Sigmoid colon (tissue), 7 donors: ENCODE measurements at places on chromosomes 6 and 20. TPM values are rescaled to one million over a fixed set of nuclear protein-coding genes. Genes with fewer than 3 reads are reported as not detected.

The FAXC gene
- 23.1 TPM for total RNA-seq

The TRIM10 gene
- not detected for total RNA-seq

The PRR18 gene
- 0.41 TPM for total RNA-seq

The OTOR gene
- total RNA-seq, result not detected

The HLA-DMA gene
- total RNA-seq, result 16.3 TPM

The RIPK1 gene
- total RNA-seq, result 25.7 TPM

The PROKR2 gene
- not detected for total RNA-seq

The SLC35F1 gene
- 3.8 TPM for total RNA-seq

The BPIFB4 gene
- total RNA-seq, result not detected

The DNMT3B gene
- total RNA-seq, result 0.54 TPM

- H3K27me3 ChIP-seq, result peaks cover 8% of the 10 kb centered on the region
- no peak overlapping the region for H3K27ac ChIP-seq
- no peak overlapping the region for H3K4me3 ChIP-seq
- no peak for DNase-seq
These were observed 5.3 kb upstream of the CABLES2 start for GRCh38 chr20:62412194-62413024.

- no peaks in the 10 kb centered on the region for H3K4me1 ChIP-seq
- H3K27me3 ChIP-seq, result no peaks in the 10 kb centered on the region
- H3K36me3 ChIP-seq, result no peaks in the 10 kb centered on the region
- H3K27ac ChIP-seq, result peak overlapping the region; percentile 42
These were observed 37.7 kb downstream of the ARHGAP18 start for GRCh38 chr6:129672341-129672682.

DNA sequence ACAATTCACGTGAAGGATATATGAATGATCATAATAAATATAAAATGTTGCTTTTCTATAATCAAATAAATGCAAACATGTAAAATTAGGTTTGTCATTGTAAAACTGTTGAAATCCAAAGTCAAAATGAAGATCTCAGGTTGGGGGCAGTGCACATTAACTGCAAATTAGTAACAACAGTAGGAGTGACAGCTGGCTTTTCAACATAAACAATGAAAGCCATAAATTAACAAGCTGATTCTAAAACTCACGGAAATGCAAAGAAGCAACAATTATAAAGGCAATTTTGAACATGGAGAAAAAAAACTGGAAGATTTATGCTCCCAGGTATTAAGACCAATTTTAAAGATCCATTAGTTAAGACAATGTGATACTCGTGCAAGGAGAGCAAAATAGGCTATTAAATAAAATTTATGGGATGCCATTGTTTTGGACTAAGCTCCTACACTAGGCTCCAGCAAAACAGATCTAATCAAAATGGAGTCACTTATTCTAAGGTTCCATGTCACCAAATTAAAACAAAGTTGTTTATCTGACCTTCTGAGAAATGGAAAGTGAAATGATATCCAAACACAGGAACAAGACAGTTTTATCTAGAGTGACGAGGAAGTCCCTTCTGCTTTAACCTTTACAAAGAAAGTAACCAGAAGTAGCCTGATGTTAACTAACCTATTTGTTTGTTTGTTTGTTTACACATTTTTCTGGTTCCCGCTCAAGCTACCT lies 770.8 kb downstream of the EPHA7 start:
- no peak overlapping the region for H3K4me3 ChIP-seq
- no peaks in the 10 kb centered on the region for H3K27me3 ChIP-seq
- no peaks in the 10 kb centered on the region for H3K36me3 ChIP-seq
- H3K27ac ChIP-seq, result no peak overlapping the region
- no peak for DNase-seq

- peaks cover 23% of the 10 kb centered on the region for H3K36me3 ChIP-seq
- H3K27me3 ChIP-seq, result no peaks in the 10 kb centered on the region
- peak overlapping the region; percentile 97 for H3K4me3 ChIP-seq
- peak; percentile 88 for DNase-seq
- peak overlapping the region; percentile 99 for H3K27ac ChIP-seq
These were observed 585 bp downstream of the PIM1 start for GRCh38 chr6:37170273-37171200.

DNA sequence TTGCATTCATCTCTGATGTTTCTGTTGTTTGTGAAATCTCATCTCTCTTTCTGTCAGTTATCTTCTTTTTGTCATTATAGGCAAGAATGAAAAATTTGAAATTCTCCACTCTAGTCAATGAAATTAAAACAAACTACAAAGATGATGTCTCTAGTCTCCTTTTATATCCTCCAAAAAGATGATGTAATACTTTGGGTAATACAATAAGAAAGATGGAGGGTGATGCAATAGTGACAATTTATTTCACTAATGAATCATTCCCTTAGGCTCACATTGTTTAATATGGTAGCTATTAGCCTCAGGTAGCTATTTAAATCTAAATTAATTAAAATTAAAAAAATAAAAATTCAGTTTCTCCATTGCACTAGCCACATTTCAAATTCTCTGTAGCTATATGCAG lies 145.4 kb downstream of the UST start:
- no peaks in the 10 kb centered on the region for H3K27me3 ChIP-seq
- H3K27ac ChIP-seq, result no peak overlapping the region
- H3K4me1 ChIP-seq, result peaks cover 31% of the 10 kb centered on the region
- H3K36me3 ChIP-seq, result no peaks in the 10 kb centered on the region
- DNase-seq, result no peak
- H3K4me3 ChIP-seq, result no peak overlapping the region

DNA sequence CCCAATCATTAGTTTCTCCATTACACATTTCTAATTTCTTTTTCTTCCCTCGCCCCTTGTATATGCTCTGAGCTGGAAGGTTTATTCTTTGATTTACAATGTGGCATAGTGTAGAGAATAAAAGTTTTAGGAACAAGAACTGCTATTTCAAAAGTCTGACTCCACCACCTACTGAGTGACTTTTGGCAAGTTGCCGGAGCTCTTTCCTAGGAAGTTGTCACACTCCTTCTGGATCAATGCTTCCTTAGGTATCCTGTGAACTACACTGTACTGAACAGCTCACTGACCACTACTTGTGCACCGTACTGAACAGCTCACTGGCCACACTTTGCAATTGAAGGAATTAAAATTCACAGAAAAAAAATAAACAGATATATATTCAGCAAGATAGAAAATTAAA lies 458.2 kb downstream of the FRK start:
- H3K4me1 ChIP-seq, result no peaks in the 10 kb centered on the region
- H3K27ac ChIP-seq, result no peak overlapping the region
- H3K27me3 ChIP-seq, result no peaks in the 10 kb centered on the region
- H3K4me3 ChIP-seq, result no peak overlapping the region

- no peaks in the 10 kb centered on the region for H3K36me3 ChIP-seq
- no peak overlapping the region for H3K27ac ChIP-seq
- no peaks in the 10 kb centered on the region for H3K4me1 ChIP-seq
- no peak overlapping the region for H3K4me3 ChIP-seq
- no peaks in the 10 kb centered on the region for H3K27me3 ChIP-seq
These were observed 249.8 kb downstream of the HDGFL1 start for GRCh38 chr6:22819209-22819608.

GRCh38 chr6:124535746-124536145 lies 426.5 kb upstream of the RNF217 start:
- no peaks in the 10 kb centered on the region for H3K27me3 ChIP-seq
- no peak for DNase-seq
- H3K4me3 ChIP-seq, result no peak overlapping the region

DNA sequence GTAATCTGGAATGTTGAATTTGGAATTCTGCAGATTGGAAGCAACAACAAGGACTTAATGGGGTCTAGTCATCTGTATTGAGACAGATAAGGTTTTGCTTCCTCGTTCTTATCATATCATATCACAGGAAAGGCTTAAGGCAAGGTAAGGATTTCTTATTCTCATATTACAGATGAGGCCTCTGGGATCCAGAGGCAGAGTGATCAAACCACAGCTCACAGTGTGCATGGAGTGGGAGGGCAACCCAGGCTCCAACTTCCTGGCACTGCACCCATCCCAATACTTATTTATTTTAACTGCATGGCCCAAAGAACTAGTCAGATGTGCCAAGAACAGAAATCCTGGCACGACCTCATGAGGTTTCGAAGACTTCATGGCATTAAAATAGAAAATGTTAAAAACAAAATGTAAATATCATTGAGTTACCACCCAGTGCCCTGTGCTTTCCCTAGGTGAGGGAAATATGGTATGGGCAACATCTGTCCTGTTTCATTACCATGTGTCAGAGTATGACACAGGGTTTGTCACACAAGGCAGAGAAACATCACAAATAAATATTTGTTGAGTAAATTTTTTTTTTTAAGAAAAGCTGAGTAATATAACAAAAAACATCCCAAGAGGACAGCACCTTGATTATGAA lies 191.9 kb downstream of the ISM1 start:
- no peak overlapping the region for H3K4me3 ChIP-seq
- no peaks in the 10 kb centered on the region for H3K36me3 ChIP-seq
- H3K4me1 ChIP-seq, result peaks cover 39% of the 10 kb centered on the region
- DNase-seq, result no peak
- H3K27me3 ChIP-seq, result no peaks in the 10 kb centered on the region
- no peak overlapping the region for H3K27ac ChIP-seq

GRCh38 chr6:136786658-136787057 lies 5.6 kb downstream of the MAP3K5 start:
- H3K36me3 ChIP-seq, result no peaks in the 10 kb centered on the region
- H3K27ac ChIP-seq, result no peak overlapping the region
- DNase-seq, result no peak

GRCh38 chr6:159094444-159095252 lies 49.9 kb upstream of the TAGAP start:
- no peaks in the 10 kb centered on the region for H3K4me1 ChIP-seq
- H3K36me3 ChIP-seq, result no peaks in the 10 kb centered on the region
- H3K27ac ChIP-seq, result no peak overlapping the region

DNA sequence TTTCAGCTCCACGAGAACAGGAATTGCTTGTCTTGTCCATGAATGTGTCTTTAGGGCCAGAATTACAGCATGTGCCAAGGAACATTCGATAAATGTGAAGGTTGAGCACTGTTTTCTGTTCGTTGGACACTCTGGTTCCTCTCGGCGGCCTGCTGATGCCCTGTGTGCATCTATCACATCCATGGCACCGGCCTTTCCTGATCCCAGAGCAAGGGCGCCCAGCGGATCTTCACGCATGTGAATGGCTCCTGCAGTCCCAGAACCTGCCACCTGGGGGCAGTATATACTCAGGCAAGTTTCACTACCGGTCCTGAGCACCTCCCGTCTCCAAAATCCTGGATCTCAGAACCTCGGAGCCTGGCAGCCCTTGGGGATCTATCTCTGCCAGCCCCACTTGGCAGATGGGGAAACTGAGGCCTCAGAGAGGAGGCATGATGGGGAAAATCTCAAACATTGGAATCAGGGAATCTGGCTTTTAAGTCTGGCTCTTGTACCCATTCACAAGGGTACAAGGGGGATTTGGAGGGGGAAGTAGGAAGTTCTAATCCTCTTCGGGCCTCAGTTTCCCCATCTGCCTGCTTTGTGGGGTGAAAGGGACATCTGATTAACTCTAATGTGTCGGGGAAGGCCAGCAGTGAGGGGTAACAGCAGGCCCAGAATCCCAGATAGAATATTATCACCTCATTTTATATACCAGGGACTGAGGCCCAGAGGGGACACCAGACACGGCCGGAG lies 4.3 kb upstream of the CEBPB start:
- no peaks in the 10 kb centered on the region for H3K36me3 ChIP-seq
- no peak overlapping the region for H3K4me3 ChIP-seq
- DNase-seq, result peak; percentile 97
- H3K27me3 ChIP-seq, result no peaks in the 10 kb centered on the region

GRCh38 chr6:128600397-128600951 lies 80.1 kb upstream of the PTPRK start:
- no peaks in the 10 kb centered on the region for H3K36me3 ChIP-seq
- H3K27me3 ChIP-seq, result no peaks in the 10 kb centered on the region
- H3K4me3 ChIP-seq, result no peak overlapping the region
- H3K27ac ChIP-seq, result no peak overlapping the region

DNA sequence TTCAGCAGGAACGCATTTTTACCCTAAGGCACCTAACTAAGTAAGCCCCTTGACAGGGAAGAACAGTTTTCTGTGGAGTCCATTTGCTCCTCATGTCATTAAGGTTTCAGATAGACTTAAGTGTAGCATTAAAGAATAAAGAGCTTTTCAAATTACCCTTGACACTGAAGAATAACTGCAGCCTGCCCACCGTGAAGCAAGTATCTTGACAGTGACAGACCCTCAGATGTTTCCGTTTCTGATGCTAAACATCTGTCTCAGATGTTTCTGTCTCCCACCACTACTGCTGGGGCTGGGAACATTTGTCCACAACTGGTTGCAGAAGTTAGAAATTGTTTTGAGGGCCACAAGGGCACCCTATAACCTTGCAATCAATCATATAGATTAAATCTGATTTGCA lies 50.0 kb downstream of the SNAP25 start:
- H3K4me3 ChIP-seq, result no peak overlapping the region
- H3K4me1 ChIP-seq, result no peaks in the 10 kb centered on the region
- no peak overlapping the region for H3K27ac ChIP-seq
- no peaks in the 10 kb centered on the region for H3K36me3 ChIP-seq
- DNase-seq, result no peak

DNA sequence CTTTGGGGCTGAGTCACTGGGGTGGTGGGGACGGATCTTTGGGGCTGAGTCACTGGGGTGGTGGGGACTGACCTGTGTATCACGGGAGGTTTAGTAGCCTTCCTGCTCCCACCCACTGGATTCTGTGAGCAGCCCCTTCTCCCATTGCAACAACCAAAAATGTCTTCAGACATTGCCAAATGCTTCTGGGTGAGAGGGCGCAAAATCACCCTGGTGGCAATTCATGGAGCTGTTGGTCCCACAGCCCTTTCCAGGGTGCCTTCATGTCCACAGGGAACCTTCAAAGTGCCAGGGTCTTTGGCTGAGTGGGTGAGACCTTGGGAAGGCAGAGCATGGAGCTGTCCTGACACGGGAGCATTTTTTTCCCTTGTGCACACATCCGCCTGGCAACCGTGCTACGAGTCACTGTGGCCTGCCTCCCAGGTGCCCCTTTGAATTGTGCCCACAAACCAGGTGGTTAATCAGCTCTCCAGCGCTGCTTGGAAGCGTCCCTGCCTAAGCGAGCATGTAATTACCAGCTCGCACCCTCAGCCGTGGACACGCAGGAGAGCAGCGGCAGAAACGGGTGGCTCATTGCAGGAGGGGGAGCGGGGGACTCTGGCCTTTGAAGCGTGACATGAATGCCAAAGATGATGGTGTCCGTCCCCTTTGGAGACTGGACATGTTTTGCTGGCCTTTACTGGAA lies 27.4 kb upstream of the APCDD1L start:
- no peaks in the 10 kb centered on the region for H3K27me3 ChIP-seq
- peak; percentile 38 for DNase-seq
- H3K4me1 ChIP-seq, result peaks cover 9% of the 10 kb centered on the region
- H3K4me3 ChIP-seq, result no peak overlapping the region

DNA sequence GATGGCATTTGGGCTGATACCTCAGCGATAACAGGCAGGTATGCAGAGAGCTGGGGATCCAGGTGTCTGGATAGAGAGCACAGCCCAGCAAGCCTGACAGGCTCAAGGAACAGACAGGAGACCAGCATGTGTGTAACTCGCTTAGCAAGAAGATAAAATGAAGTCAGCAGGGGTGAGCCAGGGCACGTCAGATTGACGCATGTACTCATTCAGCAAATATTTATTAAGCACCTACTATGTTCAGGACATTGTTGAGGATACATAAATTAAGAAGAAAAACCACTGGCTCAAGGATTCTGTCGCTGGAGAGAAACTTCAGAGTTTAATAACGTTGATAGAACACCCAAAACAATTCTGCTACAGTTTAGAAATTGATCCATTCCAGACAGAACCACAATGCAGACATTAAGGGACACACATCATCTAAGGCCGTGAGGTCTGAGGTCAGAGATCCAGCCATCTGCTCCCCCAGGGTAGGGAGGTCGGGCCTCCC lies 1.0 kb upstream of the DUSP22 start:
- DNase-seq, result no peak
- no peaks in the 10 kb centered on the region for H3K36me3 ChIP-seq
- peak overlapping the region; percentile 71 for H3K4me3 ChIP-seq
- peaks cover 21% of the 10 kb centered on the region for H3K4me1 ChIP-seq
- no peaks in the 10 kb centered on the region for H3K27me3 ChIP-seq
- peak overlapping the region; percentile 97 for H3K27ac ChIP-seq
